ENCODE measurements at places on chromosomes 6 and 20.

GRCh38 chr6:66662721-66663507 lies 955.9 kb upstream of the EYS start:
- no peak for DNase-seq

- DNase-seq = no peak
Observed at GRCh38 chr6:72925136-72925535, 300.2 kb downstream of the KHDC1L start.

DNA sequence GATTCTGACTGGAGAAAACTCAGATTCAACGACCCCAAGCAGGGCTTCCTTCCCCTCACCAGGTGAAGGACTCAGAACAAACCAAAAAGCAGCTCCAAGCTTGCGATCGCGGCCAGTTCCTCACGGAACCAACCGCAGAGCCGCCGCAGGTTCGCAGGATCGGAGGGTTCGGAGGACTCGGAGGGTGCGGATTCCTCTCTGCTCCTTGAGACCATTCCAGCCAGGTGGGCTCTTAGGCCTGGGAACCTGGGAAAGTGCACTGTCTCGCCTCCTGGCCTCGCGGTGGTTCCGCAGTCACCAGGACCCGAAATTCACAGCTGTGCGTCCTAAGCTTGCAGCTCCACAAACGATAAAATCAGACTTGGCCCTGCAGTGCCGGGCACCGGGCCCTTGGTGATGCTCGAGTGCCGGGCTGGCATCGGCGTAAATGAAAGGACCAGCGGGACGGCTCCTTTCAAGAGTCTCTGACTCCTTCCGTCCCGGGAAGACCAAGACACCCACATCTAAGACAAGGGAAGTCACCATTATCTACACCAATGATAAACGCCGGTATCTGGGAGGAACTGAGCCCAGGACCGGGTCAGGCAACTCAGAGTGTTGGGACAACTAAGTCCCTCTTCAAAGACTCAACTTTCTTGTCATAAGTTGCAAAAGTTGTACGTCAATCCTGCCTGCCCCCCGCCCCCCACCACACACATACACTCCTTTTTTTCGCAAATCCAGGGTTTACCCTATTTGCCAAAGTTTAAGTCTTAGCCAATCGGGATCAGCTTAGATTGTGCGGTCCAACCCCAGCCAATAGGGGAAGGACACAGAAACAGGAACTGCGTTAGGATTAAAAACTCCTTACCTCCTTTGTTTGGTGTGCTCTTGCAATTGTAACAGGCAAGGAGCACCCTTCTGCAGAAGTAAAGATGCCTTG lies 69.8 kb upstream of the PRSS16 start:
- DNase-seq = no peak

DNA sequence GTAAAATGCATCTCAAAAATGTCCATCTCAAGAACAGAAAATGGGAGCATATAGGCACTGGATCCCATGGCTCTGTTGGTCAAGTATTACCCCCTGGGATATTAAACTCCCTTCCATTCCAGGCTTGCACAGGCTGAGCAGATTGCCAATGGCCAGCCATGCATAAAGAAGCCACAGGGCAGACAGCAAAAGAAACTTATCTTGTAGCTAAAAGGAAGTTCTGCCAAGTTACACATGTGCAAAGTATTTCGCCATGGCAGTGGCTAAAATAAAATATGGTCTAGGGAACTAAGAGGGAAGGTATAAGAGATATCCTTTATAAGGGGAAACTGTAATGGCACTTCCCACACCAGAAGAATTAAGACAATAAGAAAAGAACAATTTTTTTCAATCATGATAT lies 415.6 kb upstream of the BTBD3 start:
- DNase-seq = no peak

DNA sequence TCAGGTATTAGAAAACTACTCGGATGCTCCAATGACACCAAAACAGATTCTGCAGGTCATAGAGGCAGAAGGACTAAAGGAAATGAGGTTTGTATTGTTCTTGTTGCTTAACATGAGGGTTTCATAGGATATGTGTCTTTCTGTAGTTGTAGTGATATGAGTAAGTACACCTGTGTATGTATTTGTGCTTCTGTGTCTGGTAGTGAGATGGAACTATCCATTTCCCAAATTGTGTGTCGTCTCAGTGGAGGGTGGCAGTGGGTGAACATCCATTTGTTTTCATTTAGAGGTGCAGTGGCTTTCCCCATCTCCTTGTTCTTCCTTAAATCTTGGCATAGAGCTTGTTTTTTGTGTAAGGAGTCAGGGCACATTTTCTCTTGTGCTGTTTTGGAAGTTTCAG lies 8.2 kb downstream of the ASXL1 start:
- DNase-seq = no peak
